PC-9 (cell line): ENCODE measurements at places on chromosomes 6 and 20. TPM values are rescaled to one million over a fixed set of nuclear protein-coding genes. Genes with fewer than 3 reads are reported as not detected.
A peak's percentile ranks its signal among the peaks of the same experiment; 100 is the strongest.

DNA sequence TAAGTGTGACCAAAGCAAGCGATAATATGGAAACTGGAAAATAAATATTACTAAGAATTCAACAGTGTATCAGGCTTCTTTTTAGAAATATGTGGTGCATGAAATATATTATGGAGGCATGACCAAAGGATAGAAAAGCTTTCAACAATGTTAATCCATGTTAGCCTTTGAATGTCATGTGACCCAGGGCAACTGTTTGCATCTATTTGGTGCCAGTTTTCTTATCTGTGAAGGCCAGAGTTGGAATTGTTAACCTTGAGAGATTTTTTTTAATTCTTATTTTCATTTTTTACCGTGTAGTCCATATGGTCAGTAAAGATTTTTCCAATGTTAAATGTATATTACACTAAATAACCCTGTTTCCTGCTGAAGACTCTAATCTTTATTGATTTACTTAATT lies 411.1 kb downstream of the BCKDHB start:
- DNase-seq: no peak

DNA sequence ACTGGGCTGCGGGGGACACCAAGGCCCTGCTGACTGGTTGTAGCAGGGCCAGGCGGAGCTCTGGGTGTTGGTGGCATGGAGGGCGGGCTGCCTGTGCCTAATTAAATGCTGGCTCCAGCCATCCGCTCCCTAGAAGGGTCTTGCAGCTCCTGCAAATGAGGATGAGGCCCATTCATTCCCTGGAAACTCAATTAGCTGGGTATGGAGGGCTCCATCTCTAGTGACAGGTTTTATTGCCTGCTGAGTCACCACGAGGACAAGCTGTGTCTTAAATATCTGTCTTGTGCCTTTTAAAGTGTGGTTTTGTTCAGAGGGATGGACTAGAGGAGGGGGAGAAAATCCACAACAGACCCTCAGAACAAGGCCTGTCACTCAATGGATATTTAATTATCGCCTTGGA lies 60.9 kb downstream of the SULF2 start:
- DNase-seq: no peak

- no peak for DNase-seq
Observed at GRCh38 chr6:131682442-131682841, 18.8 kb downstream of the OR2A4 start.

DNA sequence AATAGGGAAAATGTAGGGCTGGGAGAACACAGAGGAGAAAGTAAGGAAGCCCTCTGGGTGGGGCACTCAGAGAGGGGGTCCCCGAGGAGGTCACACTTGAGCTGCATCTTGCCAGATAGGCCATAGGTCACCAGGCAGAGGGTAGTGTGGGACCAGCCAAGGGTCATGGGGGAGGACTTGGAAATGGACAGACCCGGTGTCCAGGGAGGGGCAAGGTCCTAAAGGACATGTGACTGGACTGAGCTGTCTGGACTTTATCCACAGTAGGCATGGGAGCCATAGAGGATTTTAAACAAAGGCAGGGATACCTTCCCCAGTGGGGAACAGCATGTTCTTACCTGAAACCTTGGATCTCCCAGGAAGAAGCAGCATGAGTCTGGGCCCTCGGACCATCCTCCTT lies 266.7 kb downstream of the LRFN2 start:
- no peak for DNase-seq

DNA sequence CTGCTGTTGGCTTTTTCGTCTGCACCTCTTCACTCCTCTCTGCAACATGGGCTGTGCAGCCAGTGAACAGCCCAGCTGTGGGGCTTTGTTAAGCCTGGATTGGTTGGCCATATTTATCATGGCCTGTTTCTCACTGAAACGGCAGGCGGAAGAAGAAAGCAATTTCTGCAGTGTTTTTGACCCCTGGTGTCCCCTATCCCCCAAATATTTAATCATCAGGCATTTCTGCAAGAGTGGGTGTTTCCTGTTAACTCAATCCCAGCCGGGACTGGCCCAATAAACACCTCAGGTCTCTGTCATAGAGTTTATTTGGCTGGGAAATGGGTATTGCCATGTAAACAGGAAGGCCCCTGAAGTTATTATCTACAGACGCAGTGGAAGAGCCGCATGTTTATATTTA lies 174.8 kb upstream of the SUPT3H start:
- DNase-seq: no peak

DNA sequence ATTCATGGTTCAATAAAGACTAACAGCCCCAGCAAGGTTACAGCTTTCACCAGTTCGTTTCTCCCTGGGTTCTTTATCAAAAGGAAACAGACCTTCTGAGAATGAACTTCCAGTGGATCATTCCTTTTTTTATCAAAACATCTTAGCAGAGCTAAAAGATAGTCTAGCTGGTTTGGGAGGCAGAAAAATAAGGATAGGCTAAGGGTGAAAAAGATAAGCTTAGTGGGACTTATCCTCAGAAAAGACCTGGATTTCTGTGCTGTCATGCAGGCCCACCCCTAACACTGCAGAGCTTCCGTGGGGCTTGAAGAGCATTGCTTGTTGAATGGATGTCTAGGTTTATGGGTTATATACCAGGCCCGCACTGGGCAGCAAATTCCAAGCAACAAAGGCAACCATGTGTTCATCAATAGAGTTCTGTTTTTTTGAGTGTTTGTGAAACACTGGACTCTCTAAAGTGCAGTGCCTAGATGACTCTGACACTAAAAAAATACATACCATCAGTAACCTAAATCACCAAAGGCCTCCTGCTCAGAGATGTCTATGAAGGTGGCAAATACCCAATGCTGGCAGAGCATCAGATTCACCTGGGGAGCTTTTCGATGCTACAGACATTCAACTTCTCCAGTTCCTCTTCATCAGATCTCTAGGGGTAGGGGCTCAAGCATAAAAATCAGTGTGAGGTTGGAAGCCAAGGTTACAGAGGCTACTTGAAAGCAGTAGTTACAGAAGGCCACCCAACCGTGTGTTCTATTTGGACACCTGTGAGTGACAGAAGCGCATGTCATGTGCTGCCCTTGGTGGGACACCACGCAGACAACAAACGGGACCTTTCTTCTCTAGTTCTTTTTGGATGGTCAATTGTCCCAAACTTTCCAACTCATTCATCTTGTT lies 53.0 kb downstream of the TNFAIP3 start:
- DNase-seq: no peak

GRCh38 chr6:143098054-143098671 lies 37.5 kb downstream of the AIG1 start:
- no peak for DNase-seq

DNA sequence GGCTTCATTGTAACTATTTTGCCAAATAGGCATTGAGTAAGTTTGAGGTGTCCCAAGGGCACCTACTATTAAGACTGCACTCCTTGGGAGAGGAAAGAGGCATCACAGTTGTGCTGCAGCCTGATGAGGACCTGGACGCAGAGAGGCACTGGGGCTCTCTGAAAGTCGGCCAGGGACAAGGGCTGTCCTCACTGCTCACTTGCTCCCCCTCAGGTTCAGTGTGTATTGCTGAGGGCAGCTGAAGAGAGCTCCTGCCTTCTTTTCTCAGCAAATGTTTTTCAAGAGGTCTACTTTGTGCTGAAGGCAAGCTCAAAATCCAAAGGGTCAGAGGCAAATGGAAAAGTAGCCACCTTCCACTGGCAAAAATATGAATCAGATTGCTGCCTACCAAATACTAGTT lies 331.8 kb downstream of the RIMS1 start:
- DNase-seq: peak; percentile 29

DNA sequence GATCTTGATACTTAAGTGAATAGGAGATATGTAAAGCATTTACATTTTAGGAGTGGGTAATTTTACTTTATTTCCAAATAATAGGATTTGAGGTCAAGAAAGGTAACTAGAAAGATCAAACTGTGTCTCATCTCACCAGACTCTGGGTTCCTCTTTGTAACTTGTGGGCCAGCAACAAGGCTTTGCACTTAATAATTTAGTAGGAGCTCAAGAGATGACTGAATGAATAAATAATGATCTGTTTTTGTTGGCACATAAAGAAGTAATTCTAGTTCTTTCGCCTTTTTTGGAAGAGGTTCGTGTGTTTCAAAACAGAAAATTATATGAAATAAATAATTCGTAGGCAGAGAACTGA lies 67.4 kb upstream of the FABP7 start:
- no peak for DNase-seq

DNA sequence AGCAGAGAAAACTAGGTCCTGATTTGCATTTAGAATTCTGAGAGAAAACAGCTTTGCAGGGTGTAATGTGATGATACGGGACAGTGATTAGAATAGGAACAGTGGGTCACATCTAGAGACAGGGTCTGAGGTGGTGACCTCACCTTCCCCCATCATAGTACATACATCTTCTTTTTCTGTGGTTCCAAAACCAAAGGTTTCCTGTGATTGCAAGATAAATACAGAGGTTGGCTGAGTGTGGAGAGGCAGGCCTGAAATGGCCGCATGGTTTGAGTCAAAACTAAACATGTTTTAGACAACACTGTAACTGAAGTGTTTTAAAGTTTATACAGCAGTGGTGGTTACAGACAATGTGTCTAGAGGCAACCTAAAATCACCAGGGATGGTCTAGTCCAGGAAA lies 10.4 kb upstream of the NT5DC1 start:
- DNase-seq: no peak

DNA sequence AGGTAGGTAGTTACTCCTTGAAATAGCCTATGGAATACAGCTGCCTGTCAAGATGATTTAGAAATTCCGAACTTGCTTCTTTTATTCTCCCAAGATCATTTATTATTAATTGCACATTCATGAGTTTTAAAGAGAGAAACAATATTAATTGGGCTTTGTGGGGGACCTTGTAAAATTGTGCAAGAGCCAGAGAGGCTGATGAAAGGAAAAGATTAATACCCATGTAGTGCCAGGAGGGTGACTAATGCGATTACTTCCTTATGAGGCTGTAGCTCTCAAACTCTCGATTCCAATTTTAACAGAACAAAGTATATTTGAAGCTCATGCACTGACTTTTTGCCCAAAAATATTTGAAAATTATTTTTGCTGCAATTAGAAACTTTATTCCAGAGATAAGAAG lies 423.8 kb upstream of the ID4 start:
- DNase-seq: peak; percentile 59

DNA sequence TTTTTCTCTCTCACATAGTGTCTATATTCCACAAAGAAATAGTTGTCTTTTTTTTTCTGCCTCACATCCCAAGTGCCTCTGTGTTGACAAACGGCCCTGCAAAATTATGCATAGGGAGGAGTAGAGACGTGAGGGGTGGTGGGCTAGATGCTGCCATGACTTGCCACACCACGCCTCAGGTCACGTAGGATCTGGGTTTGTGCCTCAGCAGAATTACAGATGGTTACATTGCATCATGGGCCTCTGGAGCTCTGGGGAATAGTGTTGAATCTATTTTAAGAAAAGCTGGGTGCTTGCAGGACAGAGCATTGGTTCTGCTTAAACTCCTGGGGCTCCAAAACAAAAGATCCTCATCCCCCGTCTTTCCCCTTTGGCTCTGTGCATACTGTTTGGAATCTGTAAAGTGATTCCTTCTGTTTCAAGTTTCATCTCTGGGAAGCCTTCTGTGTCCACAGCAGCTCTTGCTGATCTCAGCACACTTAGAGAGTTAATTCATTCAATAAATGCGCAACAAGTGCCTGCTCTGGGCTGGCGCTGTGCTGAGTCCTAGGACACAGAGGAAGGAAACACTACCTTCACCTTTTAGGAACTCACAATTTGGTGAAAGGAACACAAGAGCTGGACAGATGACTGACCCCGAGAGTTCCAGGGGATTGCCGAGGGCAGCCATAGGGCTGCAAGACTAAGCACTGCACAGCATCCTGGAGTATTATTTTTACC lies 2.4 kb downstream of the FANCE start:
- no peak for DNase-seq

- no peak for DNase-seq
Observed at GRCh38 chr6:135675862-135676261, 175.6 kb upstream of the PDE7B start.

- DNase-seq: no peak
Observed at GRCh38 chr20:63011798-63012197, 5.0 kb upstream of the BHLHE23 start.

DNA sequence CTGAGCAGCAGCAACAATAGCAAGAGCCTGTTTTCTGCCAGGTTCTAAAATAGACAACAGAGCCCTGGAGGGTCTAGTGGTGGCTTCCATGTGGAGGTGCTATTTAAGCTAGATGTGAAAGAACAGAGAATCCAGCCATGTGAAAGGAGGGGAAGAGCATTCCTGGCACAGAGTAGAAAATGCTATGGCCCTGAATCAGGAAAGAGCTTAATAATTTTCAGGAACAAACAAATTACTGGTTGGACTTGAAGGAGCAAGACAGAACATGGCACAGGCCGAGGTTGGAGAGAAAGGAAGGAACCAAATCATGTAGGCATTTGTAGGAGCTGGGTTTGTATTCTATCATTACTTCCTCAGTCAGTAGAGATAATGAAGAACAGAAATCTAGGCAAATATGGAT lies 98.3 kb downstream of the AIG1 start:
- DNase-seq: no peak

- DNase-seq: peak; percentile 26
Observed at GRCh38 chr20:38157635-38158495, 7.2 kb downstream of the TGM2 start.

- DNase-seq: peak; percentile 46
Observed at GRCh38 chr6:107132330-107132954, 17.1 kb upstream of the BEND3 start.

GRCh38 chr6:158086504-158087223 lies 81.4 kb downstream of the SERAC1 start:
- DNase-seq: no peak

GRCh38 chr6:119683031-119683430 lies 333.5 kb upstream of the MAN1A1 start:
- DNase-seq: no peak

- peak; percentile 78 for DNase-seq
Observed at GRCh38 chr20:50027611-50028105, 44.9 kb downstream of the SNAI1 start.

- no peak for DNase-seq
Observed at GRCh38 chr20:38812709-38813573, 7.4 kb downstream of the PPP1R16B start.

GRCh38 chr6:41939176-41939847 lies 2.3 kb downstream of the CCND3 start:
- DNase-seq: no peak

PAX1 gene
- total RNA-seq: not detected in 2 replicates

RING1 gene
- total RNA-seq: 18.9 and 19.2 TPM in 2 replicates

SUMO4 gene
- 1.8 TPM in 2 replicates for total RNA-seq

RNF8 gene
- 17.5 and 18.7 TPM in 2 replicates for total RNA-seq

XKR7 gene
- total RNA-seq: not detected in 2 replicates

TRIM15 gene
- total RNA-seq: not detected in 2 replicates

HAO1 gene
- total RNA-seq: not detected in 2 replicates

PRIM2 gene
- total RNA-seq: 26.5 and 33.3 TPM in 2 replicates

RNF182 gene
- total RNA-seq: 0.13 and 0.18 TPM in 2 replicates

HLA-DMA gene
- total RNA-seq: 18.3 and 22.1 TPM in 2 replicates

MYL9 gene
- total RNA-seq: 13.3 and 25.3 TPM in 2 replicates

FAM83C gene
- not detected in 2 replicates for total RNA-seq

OPRL1 gene
- total RNA-seq: 1.5 and 2.7 TPM in 2 replicates

TGIF2 gene
- total RNA-seq: 15.7 and 18.3 TPM in 2 replicates

ACSS1 gene
- total RNA-seq: 12.8 and 12.9 TPM in 2 replicates

TMEM181 gene
- 14.9 and 18.7 TPM in 2 replicates for total RNA-seq

ZC2HC1B gene
- total RNA-seq: not detected in 2 replicates
